ENCODE measurements at places on chromosomes 5 and 9.

- no peak for DNase-seq
Measured at GRCh38 chr5:177008716-177009115, 2.1 kb upstream of the UIMC1 start.

DNA sequence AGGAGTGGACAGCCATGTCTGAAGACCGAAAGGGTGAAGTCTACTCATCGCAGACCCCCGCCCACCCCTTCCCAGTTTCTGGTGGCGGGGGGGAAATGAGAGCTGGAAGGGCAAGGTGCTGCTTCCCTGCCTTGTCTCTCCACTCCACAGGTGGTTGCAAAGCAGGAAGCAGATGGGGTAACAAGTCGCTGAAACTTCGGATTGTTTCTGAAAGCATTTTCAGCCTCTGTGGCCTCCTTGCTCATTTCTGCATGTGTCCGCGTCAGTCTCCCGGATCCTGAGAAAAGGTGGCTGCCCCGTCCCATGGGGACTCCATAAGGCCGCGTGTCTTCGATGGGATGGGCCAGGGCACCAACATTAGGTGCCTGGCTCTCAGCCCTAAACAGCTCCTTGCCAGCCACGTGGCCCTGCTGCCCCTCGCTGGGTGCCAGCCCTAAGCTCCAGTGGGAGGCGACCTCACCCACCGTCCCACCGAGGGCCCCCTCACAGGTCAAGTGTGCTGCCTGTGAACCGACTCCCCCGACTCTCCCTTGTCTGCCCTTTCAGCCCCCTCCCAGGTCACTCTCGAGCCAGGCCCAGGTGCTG, 971 bp downstream of the PHYKPL start:
- DNase-seq: no peak

- DNase-seq: no peak
Measured at GRCh38 chr5:172188893-172189692, 1.1 kb upstream of the STK10 start.

DNA sequence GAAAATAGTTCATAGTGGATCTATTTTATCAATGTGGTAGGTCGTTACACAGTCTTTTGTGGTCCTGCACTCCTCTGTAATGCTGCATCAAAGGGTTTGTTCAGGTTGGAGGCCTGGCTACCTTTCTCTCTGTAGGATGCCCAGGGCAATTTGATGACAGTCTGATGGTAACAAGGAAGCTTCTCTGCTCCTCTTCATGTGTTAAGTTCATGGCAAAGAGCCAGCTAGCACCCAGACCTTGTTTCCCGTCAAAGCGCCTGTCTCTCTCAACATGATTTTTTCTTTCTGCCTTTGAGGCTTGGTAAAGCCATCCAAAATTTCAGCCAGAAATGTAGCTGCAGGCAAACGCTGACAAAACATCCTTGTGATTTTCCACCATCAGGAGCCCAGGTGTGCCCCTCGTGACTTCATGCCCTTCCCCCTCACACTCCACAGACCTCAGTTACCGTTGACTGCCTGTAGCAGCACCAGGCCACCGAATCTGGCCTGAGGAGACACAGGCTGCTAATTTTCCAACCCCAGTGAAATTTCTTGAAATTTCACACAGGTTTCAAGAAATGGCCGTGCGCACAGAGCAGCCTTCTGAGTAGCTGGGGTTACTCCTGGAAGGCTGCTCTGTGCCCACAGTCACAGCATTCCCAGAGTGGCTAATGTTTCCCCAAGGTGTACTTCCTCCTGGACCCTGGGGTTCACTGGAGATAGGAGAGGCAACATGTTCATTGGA, 292.7 kb downstream of the CWC27 start:
- DNase-seq: no peak

GRCh38 chr5:93250424-93250823, 330.6 kb downstream of the NR2F1-AS1 start:
- DNase-seq: no peak

- DNase-seq: no peak
Measured at GRCh38 chr5:110951373-110951791, 120.1 kb upstream of the TSLP start.

DNA sequence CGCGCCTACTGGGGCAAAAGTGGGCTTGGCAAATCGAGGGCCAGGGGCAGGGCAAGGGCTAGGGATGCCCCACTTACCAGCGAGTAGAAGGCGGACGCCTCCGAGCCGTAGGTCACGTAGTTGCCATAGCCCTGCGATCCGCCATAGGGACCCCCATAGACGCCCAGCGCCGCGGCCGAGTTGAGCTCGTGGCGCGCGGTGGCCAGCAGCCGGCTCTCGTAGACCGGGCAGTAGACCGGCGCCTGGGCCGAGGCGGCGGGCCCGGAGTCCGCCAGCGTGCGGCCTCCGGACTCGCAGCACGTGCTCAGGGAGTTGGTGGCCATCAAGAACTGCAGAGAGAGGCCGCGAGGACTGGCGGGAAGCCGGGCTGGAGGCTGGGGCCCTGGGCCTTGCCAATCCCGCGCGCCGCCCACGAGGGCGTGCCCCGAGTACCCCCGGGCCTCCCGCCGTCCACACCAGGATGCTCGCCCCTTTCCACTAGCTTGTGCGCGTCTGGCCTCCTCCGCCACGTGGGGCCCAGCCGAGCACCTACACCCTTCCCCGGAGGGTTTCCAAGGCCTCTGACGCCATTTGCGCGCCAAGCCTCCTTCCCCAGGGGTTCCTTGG, 891 bp downstream of the IRX4 start:
- DNase-seq: no peak

- DNase-seq: peak; percentile 80
Measured at GRCh38 chr9:96655198-96655851, at the start of gene PRXL2C. PRXL2C (minus strand) TSS chr9:96655317; CDS start chr9:96655281, 36 bp downstream.

- DNase-seq: no peak
Measured at GRCh38 chr5:180103487-180104167, 32.1 kb upstream of the RNF130 start.

GRCh38 chr5:73770172-73771025, 144.4 kb downstream of the ARHGEF28 start:
- DNase-seq: no peak

DNA sequence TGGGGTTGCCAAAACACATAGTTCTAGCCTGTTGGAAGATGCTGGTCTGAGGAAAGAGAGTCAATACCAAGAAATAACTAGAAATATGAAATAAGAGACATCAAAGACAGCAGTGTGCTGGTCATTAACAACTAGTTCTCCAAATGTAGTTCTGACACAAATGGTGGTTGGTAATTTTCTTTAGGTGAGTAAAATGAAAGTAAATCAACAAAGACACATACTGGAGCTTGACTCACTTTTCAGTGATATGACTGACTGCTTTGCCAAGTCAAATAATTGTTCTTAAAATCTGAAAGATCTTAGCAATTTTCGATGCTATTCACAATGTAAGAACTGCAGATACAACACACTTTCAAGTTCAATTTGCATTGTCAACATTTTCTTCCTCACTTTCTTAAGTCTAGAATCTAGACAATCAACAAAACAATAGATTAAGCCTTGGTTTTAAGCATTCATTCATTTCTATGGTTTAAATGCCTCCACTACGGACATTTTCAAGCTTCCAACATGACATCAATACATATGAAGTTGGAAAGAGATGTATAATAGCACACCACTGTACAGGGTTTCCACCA, 166.8 kb upstream of the MAP3K1 start:
- DNase-seq: no peak

GRCh38 chr9:117487555-117488175, 72.8 kb upstream of the ASTN2 start:
- peak; percentile 2 for DNase-seq

- DNase-seq: peak; percentile 30
Measured at GRCh38 chr5:96973532-96974401, 37.9 kb downstream of the LNPEP start.

GRCh38 chr5:35294976-35295375, 64.7 kb upstream of the PRLR start:
- no peak for DNase-seq
